ENCODE measurements at places on chromosomes 5 and 9. TPM values are rescaled to one million over a fixed set of nuclear protein-coding genes. Genes with fewer than 3 reads are reported as not detected.
A peak's percentile ranks its signal among the peaks of the same experiment; 100 is the strongest.

The FAM169A gene
- 2.9 TPM for total RNA-seq

The TIFAB gene
- 0.28 TPM for total RNA-seq

The IFNK gene
- total RNA-seq, result not detected

- DNase-seq, result peak; percentile 59
Measured at GRCh38 chr9:127734247-127734746, 797 bp downstream of the TOR2A start.

DNA sequence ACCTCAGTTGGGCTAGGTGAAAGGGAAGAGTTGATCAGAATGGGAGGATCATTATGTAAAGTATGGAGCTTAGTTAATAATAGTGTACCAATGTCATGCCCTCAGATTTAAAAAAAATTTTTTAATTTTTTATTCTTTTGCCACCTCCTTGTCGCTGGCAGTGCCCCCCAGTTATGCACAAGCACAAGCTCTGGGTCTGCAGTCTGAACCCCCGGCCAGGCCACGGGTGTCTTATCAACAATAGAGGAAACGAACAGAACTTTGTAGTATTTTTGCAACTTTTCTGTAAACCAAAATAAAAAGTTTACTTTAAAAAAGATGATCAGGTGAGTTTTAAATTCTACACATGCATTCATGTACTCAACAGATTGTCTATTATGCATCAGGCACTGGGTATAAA lies 1.4 kb upstream of the GM2A start:
- DNase-seq, result no peak

DNA sequence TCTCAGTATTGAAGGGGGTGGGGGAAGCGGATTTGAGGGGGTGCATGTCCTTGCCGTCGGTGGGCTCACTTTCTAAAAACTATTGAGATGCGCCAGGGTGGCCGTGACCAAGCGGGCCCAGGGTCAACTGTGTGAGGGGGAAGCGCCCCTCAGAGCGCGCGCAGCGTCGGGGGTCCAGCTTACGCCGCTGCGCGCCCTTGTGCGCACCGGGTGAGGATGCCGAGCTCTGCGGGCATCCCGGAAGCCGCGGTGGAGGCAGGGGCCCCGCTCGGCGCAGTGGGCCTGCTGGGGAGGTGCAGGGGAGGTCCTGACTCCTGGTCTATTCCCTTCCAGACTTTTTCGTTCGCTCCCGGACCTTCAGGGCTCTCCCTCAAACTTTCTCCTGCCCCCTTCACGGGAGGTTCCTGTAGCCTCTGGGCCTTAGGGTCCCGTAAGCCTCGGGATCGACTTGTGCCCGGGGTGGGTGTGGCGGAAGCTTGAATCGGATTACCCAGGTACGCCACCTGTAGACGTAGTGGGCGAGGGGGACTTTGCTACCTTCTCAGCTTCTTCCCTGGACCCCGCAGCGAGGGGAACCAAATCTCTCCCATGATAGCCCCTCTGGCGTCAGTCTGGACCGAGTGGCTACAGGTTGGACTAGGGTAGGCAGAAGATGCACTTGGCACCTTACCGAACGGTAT lies 2.5 kb upstream of the PRDM6 start:
- no peak for DNase-seq

DNA sequence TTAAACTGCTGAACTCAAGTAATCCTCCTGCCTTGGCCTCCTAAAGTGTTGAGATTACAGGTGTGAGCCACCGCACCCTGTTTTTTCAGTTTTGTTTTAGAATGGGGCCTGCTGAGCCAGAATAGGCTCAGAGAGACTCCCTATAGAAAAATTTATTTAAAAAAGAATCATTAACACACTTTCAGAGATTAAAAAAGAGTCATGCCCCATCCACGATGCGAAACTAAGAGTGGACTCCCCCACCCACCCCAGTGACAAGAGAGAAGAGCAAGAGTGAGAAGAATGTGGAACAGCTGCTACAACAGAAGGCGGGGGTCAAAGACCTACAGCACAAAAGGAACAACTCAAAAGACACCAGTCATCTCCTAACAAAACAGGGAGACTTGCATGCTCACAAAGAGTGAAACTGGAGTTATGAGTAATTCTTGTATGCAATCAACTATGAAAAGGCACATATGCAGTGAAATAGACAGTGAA lies 47.2 kb downstream of the GLDC start:
- no peak for DNase-seq

Data from mucosa of descending colon (tissue), 3 donors.